GM06990 (cell line): ENCODE measurements at places on chromosomes 7 and 10.
A peak's percentile ranks its signal among the peaks of the same experiment; 100 is the strongest.

GRCh38 chr10:75773231-75773780 lies 341.9 kb downstream of the LRMDA start:
- no peak for DNase-seq

DNA sequence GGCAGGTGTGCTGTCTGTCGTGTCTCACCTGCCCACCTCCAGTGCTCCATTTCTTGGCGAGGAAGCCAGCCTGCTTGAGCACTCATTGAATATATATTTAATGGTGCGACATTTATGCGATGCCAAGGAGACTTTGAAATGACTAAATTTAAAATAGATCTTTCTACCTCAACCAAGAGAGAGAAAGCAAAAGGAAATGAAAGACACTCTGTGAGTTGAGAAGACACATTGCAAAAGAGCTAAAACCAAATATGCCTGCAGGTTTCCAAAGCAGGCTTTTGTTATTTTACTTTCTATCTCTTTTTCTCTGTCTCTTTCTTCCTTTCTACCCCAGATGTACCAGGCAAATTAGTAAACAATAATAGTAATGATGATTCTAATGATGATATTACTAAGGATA lies 53.6 kb upstream of the AOAH start:
- DNase-seq = no peak

DNA sequence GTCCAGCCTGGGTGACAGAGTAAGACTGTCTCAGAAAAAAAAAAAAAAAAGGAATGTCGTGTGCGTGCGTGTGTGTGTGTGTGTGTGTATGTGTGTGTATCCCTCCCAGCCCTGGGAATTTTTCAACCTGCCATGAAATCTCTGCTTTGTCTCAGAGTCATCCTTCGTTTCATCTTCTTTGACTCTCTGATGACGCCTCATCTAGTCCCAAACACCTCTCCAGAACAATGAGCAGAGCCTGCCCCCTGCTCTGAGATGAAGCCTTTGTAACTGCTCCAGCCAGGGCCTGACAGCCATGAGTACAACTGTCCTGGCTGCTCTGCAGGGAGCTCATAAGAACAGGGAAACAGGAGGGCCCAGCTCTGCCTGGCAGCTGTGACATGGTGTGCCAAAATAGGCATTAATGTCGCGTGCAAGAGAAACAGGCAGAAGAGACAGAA lies 149.5 kb downstream of the FAM107B start:
- no peak for DNase-seq

DNA sequence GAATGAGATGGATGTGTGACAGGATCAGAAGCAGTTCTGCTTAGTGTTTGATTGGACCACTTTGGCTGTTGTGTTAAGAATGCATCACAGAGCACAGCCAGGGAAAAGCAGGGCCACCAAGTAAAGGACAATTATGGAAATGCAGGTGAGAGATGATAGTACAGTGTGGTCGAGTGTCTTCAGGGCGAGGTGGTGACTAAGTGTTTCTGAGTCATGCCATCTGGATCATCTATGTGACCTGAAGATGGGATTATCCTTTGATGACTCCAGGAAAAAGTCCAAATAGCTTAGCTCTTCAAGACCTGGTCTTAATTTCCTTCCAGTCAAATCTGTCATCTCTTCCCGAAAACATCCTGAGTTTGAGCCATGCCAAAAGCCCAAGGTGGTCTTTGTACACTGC lies 523.2 kb upstream of the IGFBP3 start:
- DNase-seq = no peak

DNA sequence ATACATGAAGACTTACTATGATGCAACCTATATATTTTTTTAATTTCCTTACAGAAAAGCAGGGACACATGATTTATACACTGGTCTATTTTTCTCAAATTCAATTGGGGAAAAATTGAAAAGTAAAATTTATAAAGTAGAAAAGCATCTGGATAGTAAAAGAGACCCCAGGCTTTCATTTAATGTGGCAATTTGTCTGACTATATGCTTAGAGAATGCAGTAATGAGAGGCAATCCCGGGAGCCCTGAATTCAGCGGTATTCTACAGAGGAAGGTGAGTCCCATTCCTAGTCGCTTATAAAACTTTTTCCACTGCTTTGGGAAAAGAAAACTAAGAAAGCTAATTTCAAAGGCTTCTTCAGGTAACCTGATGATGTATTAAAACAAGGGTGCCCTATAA lies 167.1 kb downstream of the SEMA3D start:
- DNase-seq = no peak

GRCh38 chr10:72251635-72252034 lies 22.1 kb upstream of the DDIT4 start:
- no peak for DNase-seq

DNA sequence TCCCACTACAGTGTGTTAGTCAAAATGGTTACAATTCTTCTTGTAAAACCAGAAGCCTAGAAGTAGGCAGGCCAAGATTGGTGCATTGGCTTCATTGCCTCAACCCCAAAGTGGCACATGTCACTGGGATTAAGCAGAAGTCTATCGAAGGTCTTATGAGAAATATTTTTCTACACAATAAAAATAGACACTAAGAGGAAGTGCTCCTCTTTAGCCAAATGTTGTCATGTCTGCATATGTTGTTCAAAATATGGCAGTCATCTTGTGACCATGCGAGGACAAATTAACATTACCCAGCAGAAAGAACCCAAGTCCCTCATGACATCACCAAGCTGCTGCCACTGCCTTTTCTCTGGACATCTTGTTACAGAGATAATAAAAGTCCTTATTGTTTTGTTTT lies 6.3 kb upstream of the NSMCE4A start:
- no peak for DNase-seq

GRCh38 chr7:76513817-76514799 lies 3.8 kb downstream of the UPK3B start:
- DNase-seq = no peak

DNA sequence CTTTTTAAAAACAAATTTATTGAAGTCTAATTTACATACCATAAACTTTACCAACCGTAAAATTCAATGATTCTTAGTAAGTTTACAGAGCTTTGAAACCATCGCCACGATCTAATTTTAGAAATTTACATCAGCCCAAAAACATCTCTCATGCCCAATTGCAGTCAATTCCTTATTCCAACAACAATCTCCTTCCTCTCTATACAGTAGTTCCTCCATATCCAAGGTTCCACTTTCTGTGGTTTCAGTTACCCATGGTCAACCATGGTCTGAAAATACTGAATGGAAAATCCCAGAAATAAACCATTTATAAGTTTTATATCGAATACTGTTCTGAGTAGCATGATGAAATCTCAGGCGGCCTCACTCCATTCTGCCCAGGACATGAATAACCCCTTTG lies 183.4 kb upstream of the ADCY1 start:
- no peak for DNase-seq

GRCh38 chr10:14556285-14556956 lies 218.3 kb downstream of the FAM107B start:
- DNase-seq = no peak

DNA sequence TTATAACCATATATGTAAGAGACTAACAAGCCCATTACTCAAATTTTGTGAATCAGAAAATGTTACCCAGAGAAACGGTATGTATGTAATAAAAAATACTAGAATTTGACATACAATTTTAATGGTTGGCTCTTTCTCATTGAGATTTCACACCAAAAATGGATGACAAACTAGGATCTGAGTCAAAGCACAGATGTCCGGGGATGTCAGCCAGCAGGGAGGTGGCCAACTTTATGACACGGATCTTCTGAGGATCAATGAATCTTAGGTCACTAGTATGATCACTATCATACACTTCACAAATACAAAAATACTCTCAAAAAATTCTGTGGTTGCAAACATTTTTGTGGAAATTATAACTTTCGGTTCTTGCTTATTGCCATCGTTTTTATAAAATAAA lies 173.5 kb upstream of the NFE2L3 start:
- DNase-seq = no peak

- no peak for DNase-seq
Observed at GRCh38 chr10:43090188-43090587, 13.3 kb downstream of the RET start.

DNA sequence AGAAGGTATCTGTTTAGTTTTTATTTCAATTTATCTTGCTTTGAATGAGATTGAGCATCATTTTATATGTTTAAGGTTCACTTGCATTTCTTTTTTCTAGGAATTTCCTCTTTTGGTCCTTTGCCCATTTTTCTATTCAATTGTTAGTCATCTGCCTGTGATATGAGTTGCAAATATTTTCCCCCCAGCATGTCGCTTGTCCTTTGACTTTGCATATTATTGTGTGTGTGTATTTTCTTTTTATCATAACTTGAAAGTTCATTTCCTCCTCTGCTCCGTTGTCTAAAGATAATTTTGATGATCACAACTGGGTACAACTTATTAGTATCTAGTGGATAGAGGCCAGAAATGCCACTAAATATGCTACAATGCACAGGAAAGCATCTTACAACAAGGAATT lies 132.7 kb upstream of the MDFIC start:
- no peak for DNase-seq

DNA sequence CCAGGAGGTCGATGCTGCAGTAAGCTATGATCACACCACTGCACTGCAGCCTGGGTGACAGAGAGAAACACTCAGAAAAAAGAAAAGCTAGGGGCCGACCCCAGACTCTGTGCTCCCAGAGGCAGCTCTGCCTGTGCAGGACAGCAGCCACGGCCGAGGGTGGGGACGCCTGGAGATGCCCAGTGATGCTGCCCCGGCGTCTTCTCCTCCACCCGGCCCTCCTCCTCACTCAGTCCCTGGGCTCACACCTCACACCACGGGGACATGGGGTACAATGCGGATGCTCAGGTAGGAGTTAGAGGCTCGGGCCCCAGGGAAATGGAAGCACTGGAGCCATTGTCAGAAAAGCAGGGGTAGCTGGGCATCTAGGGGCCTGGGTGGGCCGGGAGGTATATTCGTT lies 46.3 kb upstream of the ELFN1 start:
- DNase-seq = no peak

- no peak for DNase-seq
Observed at GRCh38 chr10:67705921-67706320, 9.9 kb upstream of the CTNNA3 start.

- DNase-seq = no peak
Observed at GRCh38 chr10:86979296-86979818, 11.1 kb downstream of the ADIRF start.

- no peak for DNase-seq
Observed at GRCh38 chr10:24206334-24206733, 2.6 kb upstream of the KIAA1217 start.

- DNase-seq = peak; percentile 13
Observed at GRCh38 chr10:59177031-59177797, 771 bp downstream of the PHYHIPL start.

DNA sequence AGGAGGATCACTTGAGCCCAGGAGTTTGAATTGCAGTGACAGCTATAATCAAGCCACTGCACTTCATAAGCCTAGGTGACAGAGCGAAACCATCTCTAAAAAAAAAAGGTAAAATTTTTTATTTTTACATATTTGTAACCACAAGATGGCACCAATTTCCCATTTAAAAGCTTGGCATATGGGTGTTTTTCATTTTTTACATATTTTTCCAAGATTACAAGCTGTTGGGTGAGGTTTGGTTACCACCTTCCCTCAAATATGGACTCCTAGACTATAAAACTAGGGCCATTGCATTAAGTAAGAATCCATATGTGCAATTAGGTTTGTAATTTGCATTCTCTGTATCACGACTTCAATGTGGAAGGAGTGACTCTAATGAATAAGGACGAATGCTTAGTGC lies 129.3 kb upstream of the ACBD5 start:
- no peak for DNase-seq

GRCh38 chr7:96136600-96137239 lies 185.2 kb downstream of the SLC25A13 start:
- no peak for DNase-seq

DNA sequence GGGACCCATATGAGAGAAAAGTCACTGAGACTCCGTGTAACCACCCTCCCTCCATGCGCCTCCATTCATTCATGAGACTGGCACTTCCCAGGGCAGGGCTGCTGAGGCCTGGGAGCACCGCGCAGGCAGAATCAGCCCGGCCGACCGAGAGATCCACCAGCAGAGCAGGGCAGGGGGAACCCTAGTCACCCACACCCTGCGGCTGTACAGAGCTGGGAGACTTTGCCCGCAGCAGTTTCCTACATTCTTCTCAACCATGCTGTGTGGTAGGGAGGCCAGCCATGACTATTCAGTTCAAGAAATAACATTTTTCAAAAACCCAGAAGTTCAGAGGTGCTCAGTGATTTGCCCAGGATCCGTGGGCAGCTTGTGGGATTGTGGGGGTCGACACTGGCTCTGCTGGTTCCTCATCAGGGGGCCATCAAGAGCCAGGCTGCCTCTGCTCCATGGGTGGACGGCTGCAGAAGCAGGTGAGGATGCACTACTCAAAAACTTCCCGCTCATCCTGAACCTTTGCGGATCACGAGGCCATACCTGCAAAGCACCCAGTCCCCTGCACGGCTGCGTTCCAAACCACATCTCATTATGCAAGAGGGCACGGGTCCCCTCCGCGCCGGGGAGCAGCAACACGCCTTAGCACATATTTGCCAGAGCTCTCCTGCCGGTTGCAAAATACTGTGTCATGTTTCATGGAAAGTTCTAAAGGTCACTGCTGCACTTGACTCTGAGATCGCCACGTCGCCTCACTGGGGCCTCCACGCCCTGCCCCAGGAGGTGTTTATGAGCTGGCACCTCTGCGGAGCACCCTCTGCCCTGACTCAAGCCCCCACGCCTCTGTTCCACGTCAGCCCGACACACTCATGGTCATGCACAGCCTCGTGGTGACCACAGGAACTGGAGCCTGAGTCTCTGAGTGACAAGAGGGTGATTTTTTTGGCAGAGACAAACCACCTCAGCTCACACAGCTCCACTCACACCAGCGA lies 132.0 kb downstream of the PRKAG2 start:
- no peak for DNase-seq

DNA sequence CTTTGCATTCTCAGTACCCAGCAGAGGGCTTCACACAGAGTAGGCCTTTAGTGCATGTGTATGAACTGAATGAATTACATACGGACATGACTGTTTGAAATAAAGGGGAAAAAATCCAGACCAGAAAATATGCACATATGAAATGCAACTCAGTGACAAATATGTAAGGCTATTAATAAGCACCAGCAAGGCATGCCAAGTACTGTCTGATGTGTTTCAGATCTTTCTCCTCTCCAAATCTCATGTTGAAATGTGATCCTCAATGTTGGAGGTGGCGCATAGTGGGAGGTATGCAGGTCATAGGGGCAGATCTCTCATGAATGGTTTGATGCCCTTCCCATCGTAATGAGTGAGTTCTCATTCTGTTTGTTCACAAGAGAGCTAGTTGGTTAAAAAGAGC lies 87.3 kb upstream of the TOMM7 start:
- no peak for DNase-seq

- DNase-seq = no peak
Observed at GRCh38 chr7:54811846-54812254, 52.8 kb upstream of the SEC61G start.

- DNase-seq = no peak
Observed at GRCh38 chr10:123266971-123267370, 112.8 kb downstream of the BUB3 start.

DNA sequence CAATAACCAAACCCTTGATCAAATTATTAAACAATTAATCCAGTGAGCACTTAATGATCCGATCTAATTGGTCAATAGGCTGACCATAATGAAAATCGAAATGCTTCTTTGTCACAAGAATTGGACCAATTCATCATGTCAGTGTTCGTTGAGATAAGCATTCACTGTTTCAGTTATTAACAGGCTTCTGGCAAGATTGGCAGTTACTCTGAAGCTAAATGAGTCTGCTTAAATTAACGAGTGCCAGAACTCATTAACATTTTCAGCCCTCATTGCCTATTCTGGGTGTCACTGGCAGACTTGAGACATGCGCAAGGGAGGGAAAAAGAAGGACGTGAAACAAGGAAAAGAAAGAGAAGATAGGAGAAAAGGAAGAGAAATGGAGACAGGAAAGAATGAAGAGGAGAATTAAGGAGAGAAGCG lies 30.7 kb upstream of the SLC26A3 start:
- DNase-seq = no peak
